ENCODE measurements at places on chromosomes 4 and X.

DNA sequence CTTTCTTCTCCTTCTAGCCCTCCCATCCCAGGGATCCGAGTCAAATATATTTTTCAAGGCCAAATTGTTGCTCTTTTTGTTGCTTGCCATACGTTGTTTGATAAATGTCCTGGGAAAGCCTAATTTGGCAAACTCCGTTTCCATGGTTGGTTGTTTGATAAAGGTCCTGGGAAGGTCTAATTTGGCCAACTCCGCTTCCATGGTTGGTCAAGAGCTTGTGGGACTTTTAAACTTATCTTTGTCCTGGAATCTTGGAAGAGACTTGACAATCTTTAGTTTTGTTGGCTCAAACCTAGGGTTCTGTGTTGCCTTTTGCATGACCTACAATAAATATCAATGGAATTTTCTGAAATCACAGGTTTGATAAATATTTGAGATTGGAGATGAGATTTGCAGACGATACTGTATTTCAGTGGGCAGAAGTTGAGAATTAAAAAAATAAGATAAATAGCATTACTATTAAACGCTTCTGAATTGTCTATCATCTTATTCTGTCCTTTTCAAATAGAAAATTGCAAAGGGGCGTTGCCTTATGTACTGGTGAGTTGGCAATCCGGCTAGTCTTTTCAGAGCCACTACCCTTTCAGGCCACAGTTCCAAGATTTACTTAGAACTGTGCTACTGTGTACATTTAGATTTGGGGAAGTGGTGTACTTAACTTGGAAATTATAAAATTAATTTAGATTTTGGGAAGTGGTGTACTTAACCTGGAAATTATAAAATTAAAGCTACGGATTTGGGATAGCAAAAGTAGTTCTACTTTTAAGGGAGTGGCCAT is 804 bp downstream of the OSTC start:
- peak; percentile 73 for DNase-seq

DNA sequence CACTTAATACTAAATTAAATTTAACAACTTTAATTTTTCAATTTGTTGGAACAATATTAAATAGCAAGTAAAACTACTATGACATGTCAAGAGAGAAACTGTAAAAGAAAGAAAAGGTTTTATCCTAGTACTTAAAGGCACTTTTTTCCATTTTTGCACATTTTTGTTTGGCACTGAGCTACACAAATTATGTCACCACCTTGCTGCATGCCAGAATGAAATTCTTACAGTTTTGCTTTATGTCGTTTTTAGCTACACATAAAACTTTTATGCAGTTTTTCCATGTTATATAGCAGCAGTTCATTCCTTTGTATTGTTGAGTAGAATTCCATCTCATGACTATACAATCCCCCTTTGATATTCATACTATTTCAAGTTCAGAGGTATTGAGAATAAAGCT is 99.1 kb upstream of the RXFP1 start:
- no peak for DNase-seq

GRCh38 chr4:38842994-38843393 is 13.6 kb downstream of the TLR6 start:
- DNase-seq = no peak

- no peak for DNase-seq
Measured at GRCh38 chr4:145880355-145880960, 58.2 kb downstream of the ZNF827 start.

DNA sequence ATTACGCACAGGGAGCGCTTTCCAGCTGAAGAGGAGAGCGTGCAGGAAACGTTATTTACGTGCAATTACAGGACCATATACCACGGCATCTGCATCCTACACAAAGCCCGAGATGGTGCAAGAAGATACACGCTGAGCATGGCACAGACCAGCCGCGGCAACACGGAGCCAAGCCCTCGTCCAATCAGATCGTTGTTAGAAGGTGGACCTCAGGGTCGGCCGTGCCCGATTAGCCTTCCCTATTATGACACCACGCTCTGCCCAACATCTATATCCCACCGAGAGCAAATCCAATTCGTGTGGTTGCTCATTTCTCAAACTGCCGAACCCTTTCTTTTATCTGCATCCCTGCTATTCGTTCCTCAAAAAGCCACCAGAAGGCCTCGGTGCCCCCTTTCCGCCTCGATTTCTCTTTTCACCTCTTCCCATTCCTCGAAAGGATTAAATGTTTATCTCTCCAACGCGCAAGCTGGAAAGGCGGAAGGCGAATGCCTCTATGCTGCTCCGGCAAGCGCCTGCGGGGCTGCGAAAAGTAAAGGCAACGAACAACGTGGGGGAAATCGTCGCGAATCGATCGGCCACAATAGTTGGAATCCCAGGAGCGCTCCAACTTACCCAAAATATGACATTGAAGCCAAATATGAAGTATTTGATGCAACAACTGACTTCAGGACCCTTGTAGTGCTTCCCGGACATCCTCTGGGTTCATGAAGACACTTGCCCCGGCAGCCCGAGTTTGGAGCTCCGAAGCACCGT is 702 bp downstream of the TSPAN5 start:
- peak; percentile 76 for DNase-seq

GRCh38 chrX:136146614-136147314 is 569 bp upstream of the FHL1 start:
- peak; percentile 9 for DNase-seq

DNA sequence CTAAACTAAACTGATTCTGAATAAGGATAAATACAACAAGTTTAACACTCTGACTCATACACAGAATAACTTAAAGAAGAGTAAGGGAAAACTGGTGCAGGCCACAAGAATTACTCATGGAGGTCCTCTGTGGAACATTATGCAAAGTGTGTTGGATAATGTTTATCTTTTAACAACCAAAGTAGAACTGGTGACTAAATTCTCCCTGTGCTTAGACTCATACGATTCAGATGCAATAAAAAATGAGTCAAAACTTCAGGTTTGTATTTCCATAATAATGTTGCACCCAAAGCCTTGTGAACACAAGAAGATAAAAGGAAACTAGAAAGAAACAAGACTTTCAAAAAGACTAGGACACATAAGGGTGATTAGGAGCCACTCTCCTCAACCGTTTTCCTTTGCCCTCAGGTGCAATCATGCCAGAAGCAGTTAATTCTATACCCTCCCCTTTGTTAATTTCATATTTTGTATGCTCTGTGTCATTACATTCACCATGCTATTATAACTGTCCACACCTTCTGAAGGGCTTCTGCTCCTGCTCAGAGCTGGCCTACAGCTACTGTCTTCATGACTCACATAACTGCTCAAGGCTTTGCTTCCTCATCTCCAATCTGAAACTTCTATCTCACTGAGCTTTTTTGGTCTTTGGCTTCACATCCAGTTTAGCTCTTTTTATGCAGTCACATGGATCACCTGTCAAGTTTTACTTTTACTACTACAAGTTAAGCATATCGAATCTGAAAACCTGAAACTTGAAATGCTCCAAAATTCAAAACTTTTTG is 60.2 kb downstream of the KCNIP4 start:
- DNase-seq = peak; percentile 93

DNA sequence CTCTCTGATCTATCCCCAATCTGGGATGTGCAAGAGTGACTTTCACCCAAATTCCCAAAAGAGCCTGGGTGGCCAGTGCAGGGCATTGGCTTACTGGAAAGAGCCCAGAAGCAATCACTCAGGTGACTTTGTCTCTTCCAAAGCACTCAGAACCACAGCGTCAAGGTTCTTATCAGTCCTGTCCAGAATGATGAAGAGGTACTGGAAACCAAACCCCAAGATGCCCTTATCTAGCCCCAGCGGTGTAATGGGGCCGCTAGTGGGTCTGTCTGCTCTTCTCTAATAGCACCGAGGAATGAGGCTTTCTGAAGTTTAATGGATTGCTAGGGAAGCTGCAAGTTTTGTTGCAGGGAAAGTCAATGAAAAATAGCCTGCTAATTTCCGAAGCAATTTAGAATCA is 21.6 kb downstream of the CLNK start:
- peak; percentile 71 for DNase-seq

DNA sequence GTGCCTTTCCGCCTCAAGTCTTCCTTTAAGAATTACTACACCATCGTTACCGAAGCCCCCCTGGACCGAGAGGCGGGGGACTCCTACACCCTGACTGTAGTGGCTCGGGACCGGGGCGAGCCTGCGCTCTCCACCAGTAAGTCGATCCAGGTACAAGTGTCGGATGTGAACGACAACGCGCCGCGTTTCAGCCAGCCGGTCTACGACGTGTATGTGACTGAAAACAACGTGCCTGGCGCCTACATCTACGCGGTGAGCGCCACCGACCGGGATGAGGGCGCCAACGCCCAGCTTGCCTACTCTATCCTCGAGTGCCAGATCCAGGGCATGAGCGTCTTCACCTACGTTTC is 2.2 kb downstream of the PCDH10 start:
- DNase-seq = peak; percentile 47

DNA sequence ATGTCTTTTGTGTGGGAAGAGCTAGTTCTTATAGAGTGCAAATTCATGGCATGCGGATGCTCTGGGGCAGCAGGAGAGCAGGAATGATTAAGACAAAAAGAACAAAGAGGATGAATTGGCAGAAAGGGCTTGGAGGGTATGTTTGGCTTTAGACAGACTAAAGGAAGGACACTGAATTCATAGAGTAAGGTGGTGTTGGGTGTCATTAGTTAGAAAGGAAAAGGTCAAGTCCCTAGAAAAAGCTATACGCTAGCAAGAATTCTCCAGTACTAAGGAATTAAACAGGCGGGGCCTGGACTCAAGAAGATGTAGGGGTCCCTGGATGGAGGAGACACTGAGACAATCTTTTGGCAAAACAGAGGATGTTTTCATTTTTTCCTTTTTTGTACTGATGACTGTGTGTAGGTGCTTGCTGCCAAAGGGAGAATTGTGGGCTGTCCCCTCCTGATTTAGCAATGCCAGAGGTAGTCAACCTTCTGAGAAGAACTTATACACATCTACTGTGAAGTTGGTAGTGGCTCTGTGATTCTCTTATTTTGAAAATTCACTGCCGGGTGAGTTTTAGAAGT is 391.0 kb downstream of the SPRY1 start:
- no peak for DNase-seq

GRCh38 chrX:80807606-80807991 is 2.1 kb downstream of the BRWD3 start:
- DNase-seq = no peak

DNA sequence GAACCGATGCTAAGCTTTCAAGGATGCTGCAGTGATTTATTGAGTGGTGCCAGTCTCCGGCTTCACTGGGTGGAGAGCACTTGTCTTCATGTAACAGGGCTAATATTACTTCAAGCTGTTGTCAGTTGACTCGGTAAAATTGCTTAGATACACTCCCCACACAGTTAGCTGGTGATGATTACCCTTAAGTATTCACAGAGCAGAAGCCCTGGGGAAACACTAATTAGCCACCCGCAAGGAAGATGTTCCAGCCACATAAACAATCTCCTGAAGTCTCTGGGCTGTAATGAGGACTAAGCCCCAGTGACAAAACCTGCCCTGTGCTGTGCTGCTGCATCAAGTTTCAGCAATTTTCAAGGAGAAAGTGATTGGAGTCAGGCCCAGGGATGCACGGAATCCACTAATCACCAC is 37.3 kb upstream of the GK2 start:
- DNase-seq = no peak

DNA sequence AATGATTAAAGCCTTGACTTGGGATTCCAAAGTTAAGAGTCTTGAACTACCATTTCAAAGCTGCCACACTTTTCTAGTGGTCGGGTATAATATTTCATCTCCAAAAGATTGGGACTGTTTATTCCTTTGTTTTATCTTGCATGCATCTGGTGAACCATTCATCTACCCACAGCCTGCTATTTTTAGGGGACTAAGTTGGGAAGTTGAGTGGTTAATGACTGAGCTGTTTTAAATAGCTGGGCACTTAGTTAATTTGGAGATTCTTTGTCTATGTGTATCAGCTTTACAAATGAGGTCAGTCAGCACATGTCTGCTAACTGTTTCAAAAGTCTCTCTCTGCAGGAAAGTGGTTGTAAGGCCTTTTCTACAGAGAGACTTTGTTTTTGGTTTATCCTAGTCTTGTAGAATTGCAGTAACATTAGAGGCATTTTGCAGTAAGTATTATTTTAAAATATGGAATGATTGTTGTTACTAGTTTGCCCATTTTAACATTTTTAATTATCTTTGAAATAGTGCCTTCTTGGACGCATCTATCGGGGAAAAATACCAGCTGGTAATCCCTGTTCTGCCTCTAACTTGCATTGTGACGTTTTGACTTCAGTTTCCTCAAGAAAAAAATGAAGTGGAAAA is 8.2 kb downstream of the BMP2K start:
- DNase-seq = peak; percentile 81

GRCh38 chr4:110867251-110867960 is 244.5 kb upstream of the PITX2 start:
- no peak for DNase-seq

- no peak for DNase-seq
Measured at GRCh38 chrX:135416546-135416945, 5.2 kb upstream of the SMIM10L2A start.

GRCh38 chrX:36908801-36909675 is 99.1 kb upstream of the FAM47C start:
- DNase-seq = peak; percentile 12

DNA sequence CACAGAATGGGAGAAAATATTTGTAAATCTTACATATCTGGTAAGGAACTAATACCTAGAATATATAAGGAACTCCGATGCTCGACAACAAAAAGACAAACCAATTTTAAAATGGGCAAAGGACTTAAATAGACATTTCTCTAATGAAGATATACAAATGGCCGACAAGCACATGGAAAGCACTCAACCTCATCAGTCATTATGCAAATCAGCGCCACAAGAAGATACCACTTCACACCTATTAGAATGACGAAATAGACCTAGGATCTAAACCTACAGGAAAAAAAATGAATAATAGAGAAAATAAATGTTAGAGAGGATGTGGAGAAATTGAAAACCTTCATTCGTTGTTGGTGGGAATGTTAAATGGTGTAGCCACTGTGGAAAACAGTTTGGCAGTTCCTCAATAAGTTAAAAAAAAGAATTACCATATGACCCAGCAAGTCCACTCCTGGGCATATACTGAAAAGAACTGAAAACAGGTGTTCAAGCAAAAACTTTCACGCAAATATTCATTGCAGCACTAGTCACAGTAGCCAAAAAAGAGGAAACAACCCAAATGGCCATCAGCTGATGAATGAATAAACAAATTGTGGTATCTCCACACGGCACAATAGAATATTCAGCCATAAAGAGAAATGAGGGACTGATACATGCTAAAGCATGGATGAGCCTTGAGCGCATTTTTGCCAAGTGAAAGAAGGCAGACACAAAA is 57.3 kb upstream of the WDR19 start:
- DNase-seq = no peak

GRCh38 chr4:142473218-142473959 is 372.7 kb downstream of the INPP4B start:
- DNase-seq = no peak

All from fibroblast of lung (primary cell).